Amniotic epithelial cell (primary cell): ENCODE measurements at places on chromosomes 3 and 15.

DNA sequence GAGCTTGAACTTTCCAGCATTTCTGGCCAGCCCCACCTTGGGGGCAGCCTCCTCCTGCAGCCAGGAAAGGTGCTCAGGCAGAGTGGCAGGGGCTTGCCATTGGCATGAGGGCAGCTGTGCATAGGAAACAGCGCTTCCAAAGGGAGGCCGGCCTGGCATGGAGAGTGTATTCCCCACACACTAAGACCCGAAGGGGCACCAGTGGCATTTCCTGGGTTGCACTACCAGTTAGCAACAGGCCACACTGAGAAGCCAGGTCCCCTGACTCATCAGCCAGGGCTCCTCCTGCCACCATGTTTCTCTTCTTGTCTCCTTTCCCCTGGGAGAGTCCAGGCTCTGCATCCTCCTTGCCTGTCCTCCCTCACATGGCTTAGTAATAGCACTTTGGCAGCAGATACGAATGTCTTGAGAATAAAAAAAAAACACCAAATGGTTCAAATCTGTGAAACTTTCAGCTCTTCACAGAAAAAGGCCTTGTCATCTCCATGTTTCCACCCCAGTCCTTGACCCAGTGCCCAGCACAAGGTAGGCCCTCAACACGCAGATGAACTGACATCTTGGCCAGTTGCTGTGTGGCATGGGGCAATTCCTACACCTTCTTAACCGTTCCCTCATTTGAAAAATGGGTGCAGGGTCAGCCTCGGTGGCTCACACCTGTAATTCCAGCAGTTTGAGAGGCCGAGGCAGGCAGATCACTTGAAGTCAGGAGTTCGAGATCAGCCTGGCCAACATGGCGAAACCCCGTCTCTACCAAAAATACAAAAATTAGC lies 180.4 kb downstream of the SMAD6 start:
- peak; percentile 74 for DNase-seq

DNA sequence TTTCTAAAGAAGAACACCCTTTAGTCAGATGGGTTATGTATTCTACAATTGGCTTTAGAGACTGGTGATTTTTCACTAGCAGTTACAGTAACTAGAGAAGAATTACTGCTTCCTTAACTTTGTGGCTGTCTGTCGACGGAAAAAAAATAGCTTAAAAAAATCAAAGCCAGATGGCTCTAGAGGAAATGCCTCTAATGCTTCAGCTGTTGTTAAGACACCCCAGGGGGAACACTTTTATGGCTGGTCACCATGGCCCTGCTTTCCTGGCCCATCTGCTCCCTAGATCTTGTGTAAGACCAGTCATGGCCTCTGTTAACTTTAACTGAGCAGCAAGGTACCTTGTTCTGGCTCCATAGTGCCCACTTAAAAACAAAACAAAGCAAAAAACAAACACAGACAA lies 198.6 kb upstream of the PLSCR5 start:
- peak; percentile 17 for DNase-seq

DNA sequence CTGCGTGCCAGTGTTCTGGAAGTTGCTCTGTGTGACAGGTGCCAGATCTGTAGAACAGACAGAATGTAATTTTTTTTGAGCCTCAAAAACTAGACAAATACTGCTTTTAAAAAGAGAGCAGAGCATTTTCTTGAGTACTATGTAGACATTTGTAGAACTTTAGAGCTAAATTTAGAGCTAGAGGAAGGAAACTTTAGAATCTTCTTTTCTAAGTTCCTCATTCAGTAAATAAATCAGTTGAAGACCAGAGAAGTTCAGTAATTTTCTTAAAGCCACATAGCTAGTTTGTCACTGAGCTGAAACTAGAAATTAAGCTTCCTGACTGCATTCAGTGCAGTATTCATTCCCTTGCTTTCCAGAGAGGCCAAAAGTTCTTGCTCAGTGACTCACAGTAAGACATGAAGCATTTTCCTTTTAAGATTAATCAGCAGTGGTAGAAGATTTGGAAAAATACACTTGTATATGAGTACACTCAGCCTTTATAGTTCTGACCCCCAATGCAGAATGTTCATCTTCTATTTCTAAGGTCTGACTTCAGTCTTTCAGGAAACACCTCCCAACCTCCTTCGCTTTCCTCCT lies 83.6 kb upstream of the TSEN2 start:
- DNase-seq, result peak; percentile 86

DNA sequence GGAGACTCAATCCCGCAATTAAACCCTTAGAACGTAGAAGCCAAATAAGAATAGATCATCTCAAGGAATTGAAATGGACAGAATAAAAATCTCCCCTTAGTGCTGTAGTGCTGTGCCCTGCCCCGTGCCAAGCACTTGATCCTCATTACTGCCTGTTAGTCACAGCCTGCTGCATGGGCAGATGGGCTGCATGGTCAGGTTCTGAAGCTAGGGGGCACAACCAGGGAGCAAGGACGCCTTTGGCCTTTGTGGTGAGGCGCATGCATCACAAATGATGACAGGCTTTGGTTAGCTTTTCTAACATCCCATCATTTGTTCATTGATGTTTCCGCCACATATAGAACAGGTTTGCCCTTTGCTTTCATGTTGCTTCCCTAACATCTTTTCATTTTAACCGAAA lies 336.3 kb upstream of the ADAMTS9 start:
- DNase-seq, result no peak

DNA sequence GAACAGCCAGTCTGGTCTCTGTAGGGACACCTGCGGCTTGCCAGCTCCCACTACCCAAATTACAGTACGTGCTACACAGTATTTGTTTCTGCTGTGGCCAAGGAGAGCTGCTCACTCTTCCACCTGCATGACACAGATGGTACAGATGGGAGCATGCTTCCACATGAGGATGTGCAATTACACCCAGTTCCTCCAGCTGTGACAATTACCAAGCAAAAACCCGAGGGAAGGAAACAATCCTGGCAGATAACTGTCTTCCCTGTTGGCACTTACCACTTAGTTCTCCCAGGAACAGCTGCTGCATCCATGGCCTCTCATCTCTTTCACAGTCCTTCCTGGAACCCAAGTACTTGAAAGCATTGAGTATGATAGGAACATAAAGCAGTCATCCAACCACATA lies 34.4 kb downstream of the DET1 start:
- no peak for DNase-seq

DNA sequence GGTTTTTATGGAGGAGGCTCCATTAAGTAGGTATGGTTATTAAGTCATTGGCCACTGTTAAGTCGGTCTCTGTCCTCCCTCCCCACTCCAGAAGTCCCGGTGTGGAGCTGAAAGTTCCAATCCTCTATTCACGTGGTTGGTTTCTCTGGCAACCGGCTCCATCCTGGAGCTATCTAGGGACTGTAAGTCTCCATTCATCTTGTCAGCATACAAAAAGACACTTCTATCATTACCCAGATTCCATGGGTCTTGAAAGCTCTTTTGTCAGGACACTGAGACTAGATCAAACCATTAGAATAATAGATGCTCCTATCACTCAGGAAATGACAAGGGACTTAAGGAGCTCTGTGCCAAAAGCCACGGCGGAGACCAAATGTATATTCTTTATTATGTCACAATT lies 110.3 kb downstream of the PIK3CB start:
- no peak for DNase-seq

DNA sequence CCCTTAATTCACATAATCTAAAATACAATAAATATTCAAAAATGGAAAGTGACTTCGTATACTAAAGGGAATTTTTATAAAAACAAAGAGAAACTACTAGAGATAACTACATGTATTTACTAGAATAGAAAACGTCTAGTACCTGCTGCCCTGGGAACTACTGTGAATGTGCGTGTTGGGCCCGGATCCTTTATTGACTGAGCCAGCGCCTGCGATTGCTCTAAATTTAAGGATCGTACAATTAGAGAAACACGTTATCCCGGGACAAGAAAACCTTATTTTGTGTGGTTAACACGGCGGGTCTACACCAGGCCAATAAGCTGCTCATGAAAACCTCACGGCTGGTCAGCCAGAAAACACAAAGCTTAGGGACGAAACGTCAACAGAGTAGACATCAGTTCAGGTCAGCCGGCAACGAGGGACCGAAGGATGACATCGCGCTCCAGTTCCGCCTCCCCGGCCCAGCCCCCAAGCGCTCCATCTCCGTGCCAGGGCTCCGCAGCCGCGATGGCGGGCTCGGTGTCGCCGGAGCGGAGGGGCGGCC lies 555 bp downstream of the TM2D3 start:
- no peak for DNase-seq

DNA sequence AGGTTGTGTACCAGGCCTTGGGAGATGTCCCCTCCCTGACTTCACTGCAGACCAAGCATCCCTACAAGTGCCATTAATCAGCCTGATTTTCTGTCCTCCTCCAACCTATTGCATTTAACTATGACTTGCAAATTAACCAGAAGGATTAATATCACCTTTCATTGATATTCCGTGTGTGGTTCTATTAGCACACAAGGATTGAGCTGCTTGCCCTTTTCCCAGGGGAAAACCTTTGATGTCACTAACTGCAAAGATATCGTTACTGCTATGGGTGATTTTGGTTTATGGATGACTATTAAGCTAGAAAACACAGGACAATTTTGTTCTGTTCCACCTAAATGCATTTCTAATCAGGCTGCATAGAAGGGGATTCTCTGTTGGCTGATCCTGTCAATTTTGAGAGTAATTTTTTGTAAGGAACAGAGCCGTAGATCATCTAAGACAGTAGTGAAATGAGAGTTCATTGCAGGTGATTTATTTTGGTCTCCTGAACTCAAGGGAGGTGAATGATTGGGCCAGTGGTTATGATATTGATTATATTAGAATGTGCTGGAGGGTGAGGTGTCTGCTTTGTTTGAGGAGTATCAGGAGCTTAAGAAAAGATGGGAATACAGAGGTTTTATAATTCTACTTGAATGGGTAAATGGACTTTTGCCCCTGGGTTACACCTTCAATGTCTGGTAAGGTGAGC lies 177.5 kb upstream of the SNTN start:
- DNase-seq, result no peak
